Stimulated activated CD4-positive, alpha-beta T cell treated with anti-CD3 and anti-CD28 coated beads, Interleukin-4, amount 100 ng/mL, for 1 hour (primary cell): ENCODE measurements at places on chromosomes 13 and 19.
A peak's percentile ranks its signal among the peaks of the same experiment; 100 is the strongest.

GRCh38 chr19:13092606-13093235 is 9.9 kb downstream of the LYL1 start:
- DNase-seq: no peak

DNA sequence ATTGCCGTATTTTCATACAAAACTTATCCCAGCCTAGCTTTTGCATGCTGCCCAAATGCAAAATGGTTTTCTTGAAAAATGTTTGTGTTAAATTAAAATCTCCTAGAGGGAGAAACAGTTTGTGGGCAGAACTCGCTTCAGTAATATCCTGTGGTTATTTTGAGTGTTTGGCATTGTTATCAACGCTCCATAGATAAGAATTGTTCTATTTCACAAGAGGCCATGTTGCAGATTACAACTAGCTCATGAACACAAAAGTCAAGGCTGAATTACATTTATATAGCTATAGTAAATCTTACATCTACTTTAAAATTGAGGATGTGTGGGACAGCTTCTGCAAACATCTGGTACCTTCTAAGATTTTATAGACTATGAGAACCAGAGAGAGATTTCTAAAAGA is 447.9 kb downstream of the DCT start:
- no peak for DNase-seq

- no peak for DNase-seq
Observed at GRCh38 chr13:109730812-109731335, 55.5 kb downstream of the IRS2 start.

DNA sequence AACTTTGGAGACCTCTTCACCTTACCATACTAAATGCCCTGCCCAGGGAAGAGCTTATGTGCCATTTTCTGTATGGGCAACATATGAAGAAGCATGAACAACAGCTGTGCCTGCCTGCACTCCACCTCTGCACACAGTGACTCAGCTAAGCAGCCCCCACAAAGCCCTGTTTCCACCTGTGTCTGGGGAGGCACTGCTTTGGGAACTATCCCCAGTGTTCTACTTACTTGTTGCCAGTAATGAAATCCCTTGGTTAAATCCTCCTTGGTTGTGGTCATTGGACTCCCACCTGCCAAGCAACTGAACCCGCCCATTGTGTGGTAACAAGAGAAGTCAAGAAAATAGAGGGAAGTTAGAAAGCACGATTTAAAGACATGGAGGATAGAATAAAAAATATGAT is 84.6 kb downstream of the NALCN start:
- no peak for DNase-seq

GRCh38 chr13:43044720-43045301 is 21.4 kb downstream of the DNAJC15 start:
- DNase-seq: no peak

- DNase-seq: no peak
Observed at GRCh38 chr13:28573595-28574373, 78.9 kb upstream of the FLT1 start.

- no peak for DNase-seq
Observed at GRCh38 chr13:34587576-34587975, 354.5 kb upstream of the NBEA start.

DNA sequence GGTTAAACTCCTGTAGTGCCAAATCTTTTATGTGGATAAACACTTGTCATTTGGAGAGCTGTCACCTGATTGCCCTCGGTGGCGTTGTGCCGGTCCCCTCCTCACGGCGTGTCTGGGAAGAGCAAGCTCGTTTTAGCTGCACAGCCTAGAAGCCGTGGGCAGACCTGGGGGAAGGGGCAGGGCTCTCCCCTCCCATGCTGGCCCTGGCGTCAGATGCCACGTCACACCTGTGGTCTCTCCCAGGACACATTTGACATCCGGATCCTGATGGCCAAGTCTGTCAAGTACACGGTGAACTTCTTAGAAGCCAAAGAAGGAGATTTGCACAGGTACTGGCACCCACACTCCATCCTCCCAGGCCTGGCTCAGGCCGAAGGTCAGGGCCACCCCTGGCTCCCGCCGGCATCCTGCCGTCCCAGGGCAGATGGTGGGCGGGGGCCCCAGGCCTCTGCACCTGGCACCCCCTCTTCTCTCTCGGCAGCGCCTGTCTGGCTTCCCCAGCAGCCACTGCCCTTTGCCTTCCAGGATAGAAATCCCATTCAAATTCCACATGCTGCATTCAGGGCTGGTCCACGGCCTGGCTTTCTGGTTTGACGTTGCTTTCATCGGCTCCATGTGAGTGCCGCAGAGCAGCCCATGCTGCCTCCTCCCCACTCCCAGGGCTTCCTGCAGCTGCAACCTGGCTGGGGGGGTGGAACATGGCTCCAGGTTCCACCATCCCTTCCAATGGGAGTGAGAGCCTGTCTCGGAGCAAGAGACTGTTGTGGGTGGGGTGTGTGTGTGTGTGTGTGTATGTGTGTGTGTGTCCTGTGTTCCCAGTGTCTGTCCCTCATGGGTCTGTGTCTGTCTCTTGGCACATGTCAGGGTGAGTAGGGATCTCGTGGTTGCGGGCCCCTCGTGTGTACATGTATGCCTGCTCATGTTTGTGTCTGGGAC is 8.8 kb downstream of the YIPF2 start:
- no peak for DNase-seq

- no peak for DNase-seq
Observed at GRCh38 chr13:82011355-82011754, 1670.4 kb upstream of the SPRY2 start.

DNA sequence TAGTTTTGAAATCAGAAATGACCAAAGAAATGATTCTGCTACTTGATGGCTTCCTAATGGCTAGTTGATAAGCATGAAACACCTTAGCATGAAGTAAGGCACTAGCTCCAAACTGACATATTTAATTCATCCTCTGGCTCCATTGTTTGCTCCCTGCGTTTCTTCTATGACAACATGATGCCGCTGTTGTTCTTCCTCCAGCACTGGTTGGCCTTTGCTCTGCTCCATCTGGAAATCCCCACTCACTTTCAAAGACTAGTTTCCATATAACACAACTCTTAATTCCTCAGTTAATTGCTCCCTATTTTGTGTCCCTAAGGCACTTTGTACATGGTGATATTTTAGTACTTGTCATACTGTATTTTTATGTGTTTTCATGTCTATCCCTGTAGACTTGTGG is 151.6 kb downstream of the GPC6 start:
- no peak for DNase-seq

DNA sequence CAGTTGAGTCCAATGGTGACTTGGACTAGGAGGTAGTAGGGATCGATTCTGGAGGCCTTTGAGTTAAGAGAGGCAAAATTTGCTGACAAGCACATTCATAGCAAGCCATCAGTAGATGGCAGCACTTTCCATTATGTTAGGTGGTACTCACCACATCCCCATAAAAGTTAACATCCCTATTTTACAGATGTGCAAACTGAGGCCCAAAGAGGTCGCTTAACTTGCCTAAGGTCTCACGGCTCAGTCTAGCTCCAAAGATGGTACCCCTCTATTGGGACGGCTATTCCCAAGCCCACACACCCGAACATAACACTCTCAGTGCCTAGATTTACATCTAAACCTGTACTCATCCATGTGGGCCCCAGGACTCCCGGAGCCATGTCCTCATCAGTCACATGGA is 21.5 kb upstream of the FOSB start:
- DNase-seq: no peak

DNA sequence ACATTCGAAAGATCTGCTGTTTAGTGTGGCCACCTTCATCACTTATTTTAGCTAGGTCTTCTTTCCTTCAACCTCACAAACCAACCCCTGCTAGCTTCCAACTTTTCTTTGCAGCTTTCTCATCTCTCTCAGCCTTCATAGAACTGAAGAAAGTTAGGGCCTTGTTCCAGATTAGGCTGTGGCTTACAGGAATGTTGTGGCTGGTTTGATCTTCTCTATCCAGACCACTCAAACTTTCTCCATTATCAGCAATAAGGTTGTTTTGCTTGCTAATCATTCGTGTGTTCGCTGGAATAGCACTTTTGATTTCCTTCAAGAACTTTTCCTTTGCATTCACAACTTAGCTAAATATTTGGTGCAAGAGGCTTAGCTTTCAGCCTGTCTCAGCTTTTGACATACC is 44.7 kb downstream of the CARS2 start:
- DNase-seq: no peak

GRCh38 chr19:5048091-5048726 is 79.3 kb downstream of the KDM4B start:
- peak; percentile 58 for DNase-seq
